ENCODE measurements at places on chromosomes 6 and 20. TPM values are rescaled to one million over a fixed set of nuclear protein-coding genes. Genes with fewer than 3 reads are reported as not detected.

Gene MAP1LC3A
- total RNA-seq, result 9.3 TPM

Gene MCHR2
- not detected for total RNA-seq

Gene PDE10A
- total RNA-seq, result 16.0 TPM

Gene KCNG1
- total RNA-seq, result not detected

Gene SCUBE3
- not detected for total RNA-seq

Gene SLC2A10
- total RNA-seq, result 1.5 TPM

Gene SCAF8
- 16.1 TPM for total RNA-seq

Gene DSP
- total RNA-seq, result 29.7 TPM

Gene SLC17A3
- not detected for total RNA-seq

DNA sequence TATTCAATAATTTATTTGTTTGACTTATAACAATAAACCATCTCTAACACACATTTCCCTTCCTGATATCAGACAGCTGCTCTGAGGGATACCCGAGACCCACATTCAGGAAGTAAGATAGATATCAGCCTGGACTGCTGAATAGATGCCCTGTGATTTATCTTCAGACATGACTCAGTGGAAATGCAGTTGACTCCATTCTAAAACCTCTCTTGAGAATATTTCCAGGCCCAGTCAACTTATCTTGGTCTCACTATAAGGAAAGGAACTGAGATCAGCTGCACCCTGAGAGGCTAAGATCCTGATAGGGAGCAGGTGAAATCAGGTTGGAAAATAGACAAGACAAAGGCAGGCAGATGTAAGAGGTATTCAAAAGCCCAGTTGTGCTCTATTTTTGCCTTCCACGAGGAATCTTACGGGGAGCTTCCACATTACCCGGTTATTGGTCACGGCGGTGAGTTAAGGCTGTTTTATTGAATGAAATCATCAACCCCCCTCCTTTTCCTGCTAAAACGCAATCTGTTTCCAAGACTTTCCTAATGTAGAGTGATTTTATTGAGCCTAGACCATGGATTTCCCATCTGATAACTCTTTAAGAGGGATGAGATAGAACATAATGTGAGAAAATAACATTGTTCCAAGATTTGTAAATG, 25.5 kb downstream of the C6orf15 start:
- peak; percentile 15 for DNase-seq

DNA sequence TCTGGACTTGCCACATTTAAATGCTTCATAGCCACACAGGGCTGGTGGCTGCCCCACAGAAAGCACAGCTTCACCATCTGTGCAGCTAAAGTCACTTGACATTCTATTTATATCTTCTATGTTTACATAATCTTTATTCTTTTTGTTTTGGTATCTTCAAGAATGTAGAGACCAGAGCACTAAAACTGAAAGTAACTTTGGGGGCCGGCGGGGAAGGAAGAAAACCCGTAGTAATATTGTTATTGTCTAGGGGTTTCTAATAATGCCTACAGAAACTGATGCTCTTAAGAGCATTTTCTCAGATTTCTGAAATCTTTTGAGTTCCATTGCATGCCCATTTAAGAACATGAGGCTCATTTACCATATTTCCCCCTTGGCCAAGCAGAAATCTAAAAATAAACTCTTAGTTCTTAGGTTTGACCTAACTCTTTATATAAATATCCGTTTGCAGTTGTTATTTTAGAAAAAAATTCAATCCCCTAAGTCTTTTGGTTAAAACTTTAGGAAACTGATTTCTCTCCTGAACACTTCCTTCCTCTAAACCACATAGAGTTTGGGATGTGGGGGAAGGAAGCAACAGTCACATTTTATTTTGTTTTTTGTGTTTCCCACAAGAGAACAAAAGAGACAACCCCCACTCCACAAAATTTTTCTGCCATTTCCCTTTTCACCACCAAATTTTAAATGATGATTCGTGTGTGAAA, 207.6 kb downstream of the OGFRL1 start:
- no peak for DNase-seq

- DNase-seq, result no peak
Measured at GRCh38 chr20:62208795-62209755, 11.0 kb downstream of the HRH3 start.

DNA sequence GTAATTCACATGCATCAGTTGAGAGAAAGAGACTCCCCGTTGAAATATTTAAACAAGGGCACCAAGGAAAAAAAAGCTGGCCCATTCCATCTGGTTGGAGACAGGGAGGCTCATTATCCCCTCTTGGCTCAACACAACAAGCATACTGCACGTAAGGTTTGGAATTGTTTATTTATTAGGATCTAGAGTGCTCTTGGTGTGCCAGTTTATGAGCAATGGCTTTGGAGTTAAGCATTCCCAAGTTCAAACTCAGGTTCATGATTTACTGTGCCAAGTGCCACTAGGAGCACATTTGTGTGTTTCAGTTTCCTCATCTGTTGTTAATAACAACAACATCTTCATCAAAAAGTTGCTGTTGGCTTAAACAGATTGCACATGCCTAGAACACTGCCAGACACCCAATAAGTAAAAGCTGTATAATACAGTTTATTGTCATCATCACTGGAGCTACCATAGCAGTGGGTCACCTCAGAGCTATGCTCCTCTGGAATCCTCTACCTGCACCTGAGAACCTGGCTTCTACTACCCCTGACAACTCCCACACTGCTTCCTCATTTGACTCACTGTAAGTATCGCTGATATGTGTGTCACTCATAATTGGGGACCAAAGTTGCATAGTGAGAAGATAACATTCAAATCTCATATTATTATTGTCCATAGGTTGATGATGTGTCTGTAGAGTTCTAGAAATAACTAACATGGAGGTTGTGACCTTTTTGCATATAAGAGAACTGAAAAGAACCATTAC, 5.4 kb downstream of the SLC17A3 start:
- no peak for DNase-seq

DNA sequence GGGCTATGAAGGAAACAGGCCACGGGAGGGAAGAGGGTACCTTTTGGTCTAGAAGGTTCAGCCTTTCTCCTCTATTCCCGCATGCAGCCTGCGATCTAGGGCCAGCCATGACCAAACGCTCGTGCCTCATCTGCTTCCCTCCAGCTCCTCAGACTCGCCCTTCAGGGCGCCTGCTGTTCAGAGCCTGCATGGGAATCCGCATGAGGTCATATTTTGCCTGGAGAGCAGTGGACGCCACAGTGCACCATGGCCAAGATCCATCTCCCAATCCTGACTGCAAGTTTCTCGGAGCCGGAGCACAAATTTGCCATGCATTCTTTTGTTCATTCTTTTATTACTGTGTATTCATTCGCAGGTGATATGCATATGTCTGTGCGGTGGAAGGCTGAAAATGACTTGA, 608.1 kb downstream of the QKI start:
- DNase-seq, result no peak

DNA sequence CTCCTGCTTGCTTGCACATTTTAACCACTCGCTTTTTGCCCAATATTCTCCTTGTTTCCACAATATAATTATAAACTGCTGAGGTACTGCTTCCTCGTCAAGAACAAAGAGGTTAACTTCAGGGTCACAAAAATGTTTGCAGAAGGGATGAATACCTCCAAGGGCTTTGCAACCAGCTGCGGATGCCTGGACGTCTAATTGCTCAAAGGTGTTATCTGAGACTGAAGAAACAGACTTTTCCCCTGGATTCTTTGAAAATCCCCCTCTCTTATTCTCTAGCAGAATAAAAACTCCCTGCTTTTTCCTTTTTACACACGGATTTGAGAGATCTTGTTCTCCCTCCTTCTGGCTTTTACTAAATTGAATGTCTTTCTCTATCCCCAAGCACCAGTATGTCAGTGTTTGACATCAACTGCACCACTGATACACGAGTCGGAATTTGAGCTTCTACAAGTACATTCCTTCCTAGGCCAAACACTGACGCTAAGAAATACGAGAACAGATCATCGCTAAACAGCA, 336 bp upstream of the SMPDL3A start:
- DNase-seq, result no peak

- peak; percentile 51 for DNase-seq
Measured at GRCh38 chr6:65638047-65638831, 68.8 kb downstream of the EYS start.

DNA sequence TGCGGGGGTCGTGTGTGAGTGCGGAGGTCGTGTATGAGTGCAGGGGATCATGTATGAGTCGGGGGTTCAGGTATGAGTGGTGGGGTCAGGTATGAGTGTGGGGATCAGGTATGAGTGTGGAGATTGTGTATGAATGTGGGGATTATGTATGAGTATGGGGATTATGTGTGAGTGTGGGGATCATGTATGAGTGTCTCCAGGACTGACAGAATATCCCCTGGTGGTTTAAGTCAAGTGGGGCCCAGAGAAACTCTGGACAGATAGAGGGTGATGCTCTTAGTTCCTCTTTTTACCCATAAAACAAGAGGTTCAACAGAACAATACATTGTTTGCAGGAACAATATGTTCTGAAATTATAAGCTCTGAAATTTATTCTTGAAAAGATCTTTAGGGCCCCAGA, 131.9 kb downstream of the UST start:
- DNase-seq, result no peak

DNA sequence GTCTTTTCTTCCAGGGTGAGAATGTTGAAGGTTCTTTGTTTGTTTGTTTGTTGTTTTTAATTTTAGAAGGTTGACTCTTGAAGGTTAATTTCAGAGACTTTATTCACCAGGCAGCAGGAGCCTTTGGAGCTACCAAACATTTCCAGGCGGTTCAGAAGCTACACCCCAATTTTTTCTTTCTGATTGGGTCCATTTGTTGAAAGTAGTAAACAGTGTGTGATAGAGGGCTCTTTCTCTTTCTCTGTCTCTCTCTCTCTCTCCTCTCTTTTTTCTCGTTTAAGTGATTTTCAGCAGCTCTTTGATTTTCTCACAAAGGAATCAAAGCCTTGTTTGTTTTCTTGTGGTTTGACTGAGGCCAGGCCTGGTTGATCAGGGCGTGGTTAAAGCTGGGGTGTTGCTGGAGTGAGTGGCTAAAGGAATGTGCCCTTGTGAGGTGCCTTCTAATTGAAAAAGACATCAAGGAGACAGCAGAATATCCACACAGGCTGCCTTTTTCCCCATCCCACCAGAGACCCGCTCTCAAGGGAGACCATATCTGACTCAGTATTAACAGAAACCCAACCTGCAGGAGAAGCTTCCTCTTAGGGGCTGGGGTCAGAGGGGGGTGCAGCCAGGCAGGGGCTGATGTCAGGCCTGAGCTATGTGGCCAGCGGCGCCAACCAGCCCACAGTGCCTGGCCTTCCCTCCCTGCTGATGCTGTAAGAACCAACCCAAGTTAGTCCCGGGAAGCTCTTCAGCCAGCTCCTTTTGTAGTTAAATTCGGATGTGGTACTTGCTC, 40.4 kb upstream of the NAA20 start:
- DNase-seq, result peak; percentile 77

DNA sequence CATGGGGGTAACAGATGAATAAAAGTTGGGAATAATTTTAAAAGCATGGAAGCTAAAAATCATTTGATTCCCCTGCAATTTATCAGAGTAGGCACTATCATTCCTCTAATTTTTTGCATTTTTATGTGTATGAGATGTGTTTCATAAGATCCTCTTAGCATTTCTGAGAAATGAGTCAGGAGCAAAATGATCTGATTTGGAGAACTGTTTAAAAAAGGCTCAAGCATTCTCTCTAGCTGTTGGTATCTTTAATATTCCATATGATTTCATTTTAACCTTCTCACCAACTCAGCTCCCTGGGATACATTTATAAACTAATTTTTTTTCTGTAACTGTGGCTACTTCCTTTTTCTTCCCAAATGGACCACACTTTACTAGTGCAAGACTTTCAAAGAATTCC, 60.9 kb downstream of the MCHR2 start:
- no peak for DNase-seq

DNA sequence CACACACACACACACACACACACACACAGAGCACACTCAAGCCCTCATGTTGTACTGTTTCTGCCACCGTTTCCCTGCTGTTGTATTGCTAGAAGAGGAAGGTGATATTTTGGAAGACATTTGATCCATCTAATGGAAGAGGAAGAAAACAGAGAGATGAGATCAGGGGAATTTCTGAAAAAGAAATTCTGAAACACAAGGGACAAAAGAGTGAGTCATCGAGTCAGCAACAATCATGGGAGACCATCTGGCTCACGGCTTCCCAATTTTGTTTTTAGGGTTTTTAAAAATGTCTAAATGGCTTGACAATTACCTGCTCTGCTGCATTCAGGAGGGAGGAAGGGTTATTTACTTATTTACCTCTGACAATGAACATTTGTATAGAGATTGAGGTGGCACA, 22.0 kb downstream of the SOX4 start:
- DNase-seq, result no peak

DNA sequence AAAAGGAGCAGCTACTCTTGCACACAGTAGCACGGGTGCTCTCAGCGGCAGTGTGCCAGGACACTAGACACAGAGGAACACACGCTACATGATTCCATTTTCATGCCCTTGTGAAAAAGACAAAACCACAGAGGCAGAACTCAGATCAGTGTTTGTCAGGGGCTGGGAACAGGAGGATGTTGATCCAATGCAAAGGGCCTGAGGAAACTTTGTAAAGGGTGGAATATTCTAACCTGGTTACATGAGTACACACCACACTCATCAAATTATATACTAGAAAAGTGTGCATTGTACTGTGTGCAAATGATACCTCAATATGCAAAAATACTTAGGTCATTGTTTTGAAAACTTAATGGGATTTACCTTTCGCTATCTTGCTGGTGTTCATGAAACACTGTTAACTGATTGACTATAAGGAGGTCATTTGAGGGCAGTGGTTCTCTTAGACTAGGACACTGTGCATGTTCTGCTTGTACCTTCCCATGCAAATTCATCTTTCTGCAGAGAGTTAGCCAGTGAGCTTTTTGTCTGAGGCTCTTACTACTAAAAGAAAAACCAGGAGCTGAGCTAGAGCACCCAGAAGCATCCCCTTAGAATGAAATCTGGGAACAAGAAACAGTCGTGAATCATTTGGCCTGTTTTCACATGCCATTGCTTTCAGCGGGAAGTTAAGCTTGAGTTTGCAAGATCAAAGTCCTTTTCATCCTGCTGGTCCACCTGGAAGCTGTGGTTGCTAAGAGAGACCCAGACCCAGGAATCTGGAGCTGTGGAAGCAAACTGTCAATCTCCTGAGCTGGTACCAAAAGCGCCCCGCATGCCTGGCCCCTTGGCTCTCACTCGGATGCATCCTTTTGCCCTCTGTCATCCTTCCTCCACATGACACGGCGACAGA, 204.8 kb downstream of the TTLL2 start:
- DNase-seq, result no peak

DNA sequence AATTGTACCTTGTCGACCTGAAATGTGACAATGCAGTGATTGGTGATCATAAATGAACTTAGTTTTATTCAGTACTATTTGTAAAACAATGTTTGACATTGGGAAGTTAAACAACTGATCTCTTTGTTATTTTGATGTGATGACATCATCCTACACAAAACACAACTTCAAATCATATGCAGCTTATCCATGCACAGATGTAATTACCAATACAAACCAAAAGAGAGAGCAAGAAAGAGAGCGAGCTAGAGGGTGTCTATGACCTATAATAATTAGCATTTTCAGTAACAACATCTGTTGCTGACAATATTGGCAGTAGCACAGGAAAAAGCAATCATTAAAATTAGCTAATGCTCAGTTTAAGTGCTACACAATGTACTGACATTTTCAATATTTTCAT, 320.9 kb downstream of the UTRN start:
- DNase-seq, result no peak

Measured in HT-29 (cell line).